HT1080 (cell line): ENCODE measurements at places on chromosomes 6 and 20. TPM values are rescaled to one million over a fixed set of nuclear protein-coding genes. Genes with fewer than 3 reads are reported as not detected.

The SIM1 gene
- not detected in 2 replicates for total RNA-seq

The SKIC2 gene
- total RNA-seq = 31.4 and 39.0 TPM in 2 replicates

The CCN2 gene
- total RNA-seq = 25.7 and 41.6 TPM in 2 replicates

The DEFB124 gene
- not detected in 2 replicates for total RNA-seq

The C20orf141 gene
- 0.50 TPM in 1 of 2 replicates, not detected in the other for total RNA-seq

The ZNF334 gene
- not detected in 2 replicates for total RNA-seq

The PRPH2 gene
- not detected in 2 replicates for total RNA-seq

The MCCD1 gene
- not detected in 2 replicates for total RNA-seq

The CTAGE9 gene
- total RNA-seq = not detected in 2 replicates

The DAAM2 gene
- 1.6 and 1.7 TPM in 2 replicates for total RNA-seq

The TAAR9 gene
- total RNA-seq = not detected in 2 replicates

The SCRT2 gene
- total RNA-seq = not detected in 2 replicates

The ABHD16B gene
- not detected in 2 replicates for total RNA-seq

The JAG1 gene
- 42.8 and 43.6 TPM in 2 replicates for total RNA-seq

GRCh38 chr6:158284876-158285655 is 27.2 kb upstream of the TULP4 start:
- no peak for DNase-seq

GRCh38 chr6:107642861-107643328 is 153.0 kb downstream of the SOBP start:
- no peak for DNase-seq

- no peak for DNase-seq
Observed at GRCh38 chr6:87501809-87502572, 29.2 kb downstream of the SLC35A1 start.

DNA sequence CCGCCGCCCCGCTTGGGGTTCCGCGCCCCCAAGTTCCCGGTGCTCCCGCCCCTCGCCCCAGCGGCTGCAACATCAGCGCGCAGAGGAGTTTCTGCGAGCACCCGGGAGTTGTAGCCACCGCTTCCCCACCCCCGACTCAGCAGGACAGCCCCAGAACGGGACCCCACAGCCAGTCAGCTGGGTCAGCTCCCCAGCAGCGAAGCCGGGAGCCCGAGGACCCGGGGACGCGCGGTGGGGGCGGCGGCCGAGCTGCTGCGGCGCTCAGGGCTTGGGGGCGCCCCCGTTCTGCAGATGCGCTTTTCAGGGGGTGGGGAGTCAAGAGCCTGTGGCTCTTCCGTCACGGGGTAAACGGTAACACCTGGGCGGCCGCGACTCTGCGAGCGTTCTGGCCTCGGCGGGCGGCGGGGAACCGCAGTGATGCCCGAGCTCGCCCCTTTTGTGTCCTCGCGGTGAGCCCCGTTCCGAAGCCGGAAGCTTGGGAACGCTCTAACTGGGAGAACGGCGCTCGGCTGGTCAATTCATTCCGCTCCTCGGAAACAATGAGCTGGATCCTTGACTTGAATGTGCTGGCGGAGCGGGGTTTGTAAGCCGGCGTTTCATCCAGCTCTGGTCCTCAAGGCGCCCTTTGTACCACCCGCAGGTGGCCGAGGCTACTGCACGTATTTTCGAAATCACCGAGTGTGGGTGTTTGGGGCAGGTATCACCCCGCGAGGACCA is 774 bp downstream of the PLEKHG1 start:
- DNase-seq = peak; percentile 67

DNA sequence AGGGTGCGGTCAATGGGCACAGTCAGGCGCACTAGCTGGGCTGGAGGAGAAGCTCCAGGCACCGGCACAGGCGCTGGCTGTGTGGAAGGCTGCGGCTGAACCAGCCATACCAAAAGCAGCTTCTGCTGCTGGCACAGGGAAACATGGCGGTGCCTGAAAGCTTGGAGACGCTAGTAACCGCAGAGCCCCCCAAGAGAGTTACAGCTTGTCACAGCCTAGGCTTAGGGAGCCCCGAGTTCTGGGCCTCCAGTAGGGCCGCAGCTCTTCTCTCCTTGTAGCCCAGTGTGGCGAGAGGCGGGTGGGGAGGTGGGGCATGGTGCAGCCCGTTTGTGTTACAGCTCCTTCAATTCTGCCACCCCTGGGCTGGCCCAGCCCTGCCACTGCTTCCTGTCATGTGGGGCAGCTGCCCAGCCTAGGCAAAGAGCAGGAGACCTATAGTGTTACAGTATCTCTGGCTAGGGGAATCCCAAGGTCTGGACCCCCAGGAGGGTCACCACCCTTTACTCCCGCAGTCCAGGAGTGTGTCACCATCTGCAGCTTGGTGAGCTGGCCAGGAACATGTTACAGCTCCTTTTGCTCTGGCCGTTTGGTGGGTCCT is 58.6 kb upstream of the MANEA start:
- peak; percentile 55 for DNase-seq

DNA sequence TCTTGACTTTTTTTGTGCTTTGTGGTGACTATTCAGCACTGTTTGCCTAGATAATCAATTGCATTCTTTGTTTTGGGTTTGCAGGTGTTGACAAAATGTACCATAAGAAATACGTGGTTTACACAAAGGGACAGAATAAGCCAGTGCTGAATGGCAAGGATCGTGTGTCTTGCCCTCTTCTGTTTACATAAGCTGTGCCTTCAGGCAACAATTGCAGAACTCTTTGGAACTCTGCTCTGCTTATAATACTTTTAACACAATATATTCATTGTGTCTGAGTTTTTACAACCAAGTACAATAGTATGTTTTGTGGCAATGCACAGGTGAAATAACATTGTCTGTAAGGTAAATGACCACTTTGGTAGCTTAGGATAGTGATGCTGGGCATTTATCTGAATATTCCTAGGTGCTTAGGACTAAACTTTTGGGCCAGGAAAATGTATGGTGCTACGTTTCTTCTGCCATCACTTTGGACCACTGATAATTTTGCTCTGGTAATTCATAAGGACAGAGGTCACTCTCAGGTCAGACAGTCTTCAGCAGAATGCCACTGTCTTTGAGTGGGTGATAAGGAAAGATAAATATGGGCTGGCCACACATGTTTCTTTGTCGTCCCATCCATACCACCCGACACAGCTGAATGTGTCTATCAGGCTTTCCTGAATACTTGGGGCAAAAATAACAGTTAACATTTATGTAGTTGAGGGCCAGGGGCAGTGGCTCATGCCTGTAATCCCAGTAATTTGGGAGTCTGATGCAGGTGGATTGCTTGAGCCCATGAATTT is 344.6 kb upstream of the IMPG1 start:
- no peak for DNase-seq

DNA sequence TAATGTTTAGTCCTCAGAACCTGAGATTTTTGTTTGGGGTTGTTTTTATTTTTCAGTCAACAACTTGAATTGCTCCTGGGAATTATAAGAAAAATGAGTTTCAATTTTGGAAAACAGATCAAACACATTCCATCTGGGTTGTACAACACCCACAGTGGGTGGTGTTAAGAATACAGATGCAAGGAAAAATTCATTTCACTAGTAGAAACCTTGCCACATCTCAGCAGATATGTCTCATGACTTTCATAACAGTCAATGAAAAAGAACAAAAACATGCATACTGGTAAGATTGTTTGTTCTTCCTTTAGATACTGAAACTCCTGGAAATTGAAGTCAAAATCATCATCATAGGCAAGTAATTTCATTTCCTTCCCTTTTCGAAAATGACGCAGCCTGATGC is 78.9 kb downstream of the MOXD1 start:
- no peak for DNase-seq

GRCh38 chr6:93586306-93586705 is 166.9 kb upstream of the EPHA7 start:
- no peak for DNase-seq

GRCh38 chr6:94362061-94362864 is 942.9 kb upstream of the EPHA7 start:
- no peak for DNase-seq

DNA sequence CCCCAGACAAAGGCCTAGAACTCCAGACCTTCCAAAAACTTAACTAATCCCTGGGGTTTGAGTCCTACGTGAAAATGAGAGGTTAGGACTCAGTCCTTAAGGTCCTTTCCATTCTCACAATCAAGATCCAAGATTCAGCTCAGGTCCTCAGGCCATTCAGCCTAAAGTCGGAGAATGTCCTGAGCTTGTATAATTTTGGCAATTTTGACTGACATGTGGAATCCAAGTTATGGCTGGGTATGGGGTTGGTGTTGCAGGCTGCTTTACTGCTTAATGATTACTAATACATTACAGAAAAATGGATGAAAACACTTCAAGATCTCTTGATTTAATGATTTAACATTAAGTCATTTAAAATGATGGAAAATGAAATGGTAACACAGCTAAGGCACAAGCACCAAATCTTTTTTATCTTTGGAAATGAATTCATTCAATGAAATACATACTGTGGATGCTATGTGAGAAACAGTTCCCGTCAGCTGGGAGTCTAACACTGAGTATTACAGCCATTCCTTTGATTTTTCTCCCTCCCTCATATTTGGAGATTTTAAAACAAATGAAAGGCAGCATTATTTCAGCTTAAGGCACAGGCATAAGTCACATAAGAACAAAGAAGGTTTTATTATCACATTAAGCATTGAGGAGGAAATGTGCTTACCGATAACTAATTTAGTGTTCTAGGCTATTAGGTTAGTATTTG is 1.3 kb downstream of the ARHGAP18 start:
- no peak for DNase-seq

GRCh38 chr6:17012421-17013225 is 89.2 kb upstream of the STMND1 start:
- no peak for DNase-seq

DNA sequence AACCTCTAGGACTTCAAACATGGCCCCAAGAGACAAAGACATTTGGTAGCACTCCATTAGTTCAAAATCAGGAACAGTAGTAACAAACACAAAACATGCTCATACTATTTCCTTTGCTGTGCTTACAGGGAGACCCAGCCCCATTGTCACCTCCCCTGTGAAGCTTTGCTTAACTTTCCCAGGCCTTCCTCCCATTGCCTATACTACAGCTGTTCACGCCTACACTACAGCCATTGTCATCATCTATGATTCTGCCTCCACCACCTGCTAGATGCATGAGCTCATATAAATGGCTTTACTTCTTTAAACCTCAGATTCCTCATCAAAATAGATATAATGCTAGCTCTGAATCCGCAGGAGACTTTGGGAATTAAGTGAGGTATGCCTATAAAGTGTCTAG is 8.7 kb downstream of the PHACTR1 start:
- DNase-seq = no peak

DNA sequence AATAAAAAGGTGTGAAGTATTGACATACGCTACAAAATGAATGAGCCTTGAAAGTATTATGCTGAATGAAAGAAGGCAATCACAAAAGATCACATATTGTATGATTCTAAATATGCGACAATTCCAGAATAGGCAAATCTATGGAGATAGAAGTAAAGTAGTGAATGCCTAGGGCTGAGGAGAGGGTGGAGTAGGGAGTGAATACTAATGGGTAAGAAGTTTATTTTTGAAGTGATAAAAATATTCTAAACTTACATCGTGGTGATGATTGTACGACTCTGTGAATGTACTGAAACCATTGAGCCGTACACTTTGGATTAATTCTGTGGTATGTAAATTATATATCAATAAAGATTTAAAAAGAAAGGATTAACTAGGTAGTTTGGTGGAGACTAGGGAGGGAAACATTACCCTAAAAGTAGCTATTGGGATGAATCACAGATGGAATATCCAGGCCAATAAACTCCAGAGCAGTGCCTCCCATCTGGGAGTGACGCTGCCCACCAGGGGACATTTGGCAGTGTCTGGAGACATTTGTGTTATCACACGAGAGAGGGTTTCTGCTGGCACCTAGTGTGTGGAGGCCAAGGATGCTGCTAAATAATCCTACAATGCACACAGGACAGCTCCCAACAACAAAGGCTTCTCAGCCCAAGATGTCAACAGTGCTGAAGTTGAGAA is 214.2 kb upstream of the PCSK2 start:
- no peak for DNase-seq

- peak; percentile 3 for DNase-seq
Observed at GRCh38 chr6:148800536-148800935, 53.7 kb downstream of the UST start.

DNA sequence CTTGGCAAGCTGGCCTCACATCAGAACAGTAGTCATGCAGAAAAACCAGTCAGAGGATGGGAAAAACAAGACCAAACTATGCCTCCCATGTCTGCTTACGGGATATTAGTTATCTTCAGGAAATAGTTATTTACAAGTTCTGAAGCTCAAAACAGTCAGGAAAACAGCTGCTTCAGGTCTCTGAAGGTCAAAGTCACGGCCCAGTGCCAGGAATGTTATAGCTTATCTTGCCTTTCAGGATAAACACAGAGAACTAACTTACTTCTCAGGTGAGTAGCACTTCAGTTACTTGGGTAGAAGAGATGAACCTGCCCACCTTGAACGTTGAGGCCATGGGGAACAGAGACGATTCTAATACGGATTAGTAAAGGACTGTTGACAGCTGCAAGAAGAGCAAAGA is 310.7 kb downstream of the KIF16B start:
- DNase-seq = no peak

DNA sequence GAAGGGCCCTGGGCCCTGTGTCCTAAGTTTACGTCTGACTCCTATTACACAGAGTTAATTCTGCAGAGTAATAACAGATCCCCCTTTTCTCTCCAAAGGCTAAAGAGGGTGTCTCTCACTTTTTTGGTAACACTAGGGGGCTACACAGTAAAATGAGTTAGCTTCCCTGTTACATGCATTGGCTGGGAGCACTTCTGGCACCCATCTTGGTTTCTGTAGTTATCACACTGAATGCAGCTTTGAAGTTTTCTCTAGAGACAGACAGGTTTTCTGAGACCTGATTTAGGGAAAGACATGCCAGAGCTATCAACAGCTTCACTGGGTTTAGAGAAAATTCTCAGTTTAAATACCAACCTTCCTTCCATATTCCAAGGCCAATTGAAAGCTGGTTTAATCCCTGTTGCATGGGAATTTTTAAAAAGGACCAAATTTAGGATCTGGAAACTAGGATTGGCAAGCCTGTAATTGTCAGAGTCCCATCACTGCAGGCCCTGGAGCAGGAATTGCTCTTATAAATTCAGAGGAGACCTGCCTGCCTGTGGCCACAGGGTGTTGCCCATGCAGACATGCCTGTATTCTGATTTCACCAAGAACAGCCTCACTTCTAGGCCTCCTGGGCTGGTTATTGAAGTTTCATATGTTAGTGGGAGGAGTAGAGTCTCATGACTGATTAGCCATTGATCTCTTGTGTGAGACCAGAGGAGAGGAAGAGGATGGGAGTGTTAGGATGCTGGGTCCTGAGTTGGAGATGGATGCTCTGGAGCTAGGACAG is 29.4 kb downstream of the RNF8 start:
- DNase-seq = no peak

DNA sequence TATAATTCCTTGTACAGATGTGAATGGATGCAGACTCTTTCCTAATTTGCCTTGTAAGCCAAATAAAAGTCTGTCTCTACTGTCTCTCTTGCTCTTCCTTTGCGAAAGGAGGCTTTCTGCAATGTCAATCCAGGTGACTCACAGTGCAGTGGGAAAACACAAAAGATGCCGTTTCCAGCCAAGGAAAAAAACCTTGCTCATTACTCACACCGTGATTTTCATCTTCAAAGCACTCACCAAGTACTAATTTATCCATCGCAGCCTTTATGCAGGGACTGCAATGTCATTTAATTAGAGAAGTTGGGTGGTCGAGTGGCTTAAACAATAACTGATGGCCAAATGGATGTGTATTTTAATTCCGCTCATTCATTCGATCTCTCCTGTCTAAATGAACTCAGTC is 23.8 kb downstream of the SAYSD1 start:
- DNase-seq = no peak
